ENCODE measurements at places on chromosomes 12 and 14.

DNA sequence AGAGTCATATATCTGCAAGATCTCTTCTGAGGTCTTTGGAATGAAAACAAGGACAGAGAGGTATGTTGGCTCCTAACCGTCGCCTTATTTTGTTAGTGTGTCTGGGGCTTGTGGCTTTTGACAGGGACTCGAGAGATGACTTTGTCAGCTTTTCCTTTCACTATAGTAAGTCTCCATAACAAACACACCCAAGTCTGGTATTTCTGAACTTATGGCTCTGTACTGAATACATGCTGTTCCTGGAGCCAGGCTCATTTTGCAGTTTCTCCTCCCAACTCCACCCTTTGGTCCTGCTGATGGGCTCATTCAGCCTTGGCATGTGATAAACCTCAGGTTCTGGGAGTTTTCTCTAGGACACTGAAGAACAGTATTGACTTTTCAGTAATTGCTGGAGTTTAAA is 27.7 kb upstream of the TMED10 start:
- H3K4me3 ChIP-seq, result no peak overlapping the region
- H3K27ac ChIP-seq, result peak overlapping the region; percentile 43
- no peaks in the 10 kb centered on the region for H3K27me3 ChIP-seq
- H3K4me1 ChIP-seq, result peaks cover 35% of the 10 kb centered on the region
- DNase-seq, result no peak
- H3K36me3 ChIP-seq, result no peaks in the 10 kb centered on the region

- H3K27me3 ChIP-seq, result no peaks in the 10 kb centered on the region
- DNase-seq, result no peak
- H3K4me1 ChIP-seq, result no peaks in the 10 kb centered on the region
- H3K36me3 ChIP-seq, result no peaks in the 10 kb centered on the region
- H3K4me3 ChIP-seq, result no peak overlapping the region
- no peak overlapping the region for H3K27ac ChIP-seq
These were observed 9.1 kb downstream of the NFATC4 start for GRCh38 chr14:24377126-24377525.

GRCh38 chr12:66653796-66654195 is 25.1 kb downstream of the GRIP1 start:
- H3K27ac ChIP-seq, result no peak overlapping the region
- no peak overlapping the region for H3K4me3 ChIP-seq
- H3K36me3 ChIP-seq, result no peaks in the 10 kb centered on the region
- DNase-seq, result no peak

- no peak overlapping the region for H3K27ac ChIP-seq
- DNase-seq, result peak; percentile 65
- no peak overlapping the region for H3K4me3 ChIP-seq
- no peaks in the 10 kb centered on the region for H3K4me1 ChIP-seq
These were observed 2.3 kb downstream of the ANKRD9 start for GRCh38 chr14:102507081-102507856.

GRCh38 chr12:9872162-9872561 is 3.0 kb upstream of the CLEC2B start:
- peak overlapping the region; percentile 15 for H3K27ac ChIP-seq
- no peak overlapping the region for H3K4me3 ChIP-seq
- no peak for DNase-seq
- peaks cover 12% of the 10 kb centered on the region for H3K4me1 ChIP-seq

DNA sequence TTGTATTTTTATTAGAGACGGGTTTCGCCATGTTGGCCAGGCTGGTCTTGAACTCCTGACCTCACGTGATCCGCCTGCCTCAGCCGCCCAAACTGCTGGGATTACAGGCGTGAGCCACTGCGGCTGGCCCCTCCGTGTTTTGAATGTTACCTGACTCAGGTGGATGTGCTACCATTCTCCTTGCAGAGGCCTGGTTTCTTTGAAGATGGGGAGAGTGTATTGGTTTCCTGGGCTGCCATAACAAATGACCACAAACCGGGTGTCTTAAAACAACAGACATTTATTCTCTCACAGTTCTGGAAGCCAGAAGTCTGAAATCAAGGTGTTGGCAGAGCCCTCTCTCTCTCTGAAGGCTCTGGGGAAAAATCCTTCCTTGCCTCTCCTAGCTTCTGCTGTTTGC is 98.0 kb downstream of the IRF2BPL start:
- no peaks in the 10 kb centered on the region for H3K27me3 ChIP-seq
- no peaks in the 10 kb centered on the region for H3K36me3 ChIP-seq
- peaks cover 6% of the 10 kb centered on the region for H3K4me1 ChIP-seq
- H3K4me3 ChIP-seq, result no peak overlapping the region
- no peak overlapping the region for H3K27ac ChIP-seq
- no peak for DNase-seq

GRCh38 chr12:112325157-112325556 is 57.1 kb downstream of the HECTD4 start:
- H3K27me3 ChIP-seq, result no peaks in the 10 kb centered on the region
- no peaks in the 10 kb centered on the region for H3K36me3 ChIP-seq
- H3K4me1 ChIP-seq, result no peaks in the 10 kb centered on the region
- H3K27ac ChIP-seq, result no peak overlapping the region
- no peak for DNase-seq

All from RWPE2 (cell line).